ENCODE measurements at places on chromosomes 11 and 22. TPM values are rescaled to one million over a fixed set of nuclear protein-coding genes. Genes with fewer than 3 reads are reported as not detected.

The OR5P2 gene
- not detected for total RNA-seq

The MS4A6A gene
- not detected for total RNA-seq

The TOP3B gene
- total RNA-seq, result 29.1 TPM

The TRPM5 gene
- not detected for total RNA-seq

The ESRRA gene
- total RNA-seq, result 87.9 TPM

The CNGA4 gene
- not detected for total RNA-seq

The SPON1 gene
- not detected for total RNA-seq

The OR4D5 gene
- not detected for total RNA-seq

The MPZL2 gene
- 114 TPM for total RNA-seq

The IGF2 gene
- 30.0 TPM for total RNA-seq

The FAM180B gene
- total RNA-seq, result not detected

The USP2 gene
- 1.9 TPM for total RNA-seq

The BEST1 gene
- not detected for total RNA-seq

The NEFH gene
- total RNA-seq, result 3.6 TPM

The IGSF9B gene
- total RNA-seq, result 0.92 TPM

The ZBTB16 gene
- 5.1 TPM for total RNA-seq

The LIF gene
- 2.5 TPM for total RNA-seq

The MYBPC3 gene
- total RNA-seq, result not detected

The CHRM1 gene
- total RNA-seq, result not detected

The FOLR1 gene
- not detected for total RNA-seq

The NRIP3 gene
- 1.8 TPM for total RNA-seq

The SLC29A2 gene
- 5.9 TPM for total RNA-seq

The NDUFV1 gene
- total RNA-seq, result 254 TPM

The NRXN2 gene
- total RNA-seq, result not detected

The TMPRSS4 gene
- 60.5 TPM for total RNA-seq
